ENCODE measurements at places on chromosomes 13 and 19. TPM values are rescaled to one million over a fixed set of nuclear protein-coding genes. Genes with fewer than 3 reads are reported as not detected.

GRCh38 chr13:71090990-71091389 is 776.0 kb downstream of the DACH1 start:
- H3K4me3 ChIP-seq, result no peak overlapping the region
- no peaks in the 10 kb centered on the region for H3K36me3 ChIP-seq
- DNase-seq, result no peak
- no peaks in the 10 kb centered on the region for H3K4me1 ChIP-seq
- H3K27me3 ChIP-seq, result no peaks in the 10 kb centered on the region

Gene CCDC169
- total RNA-seq, result 1.8 TPM

DNA sequence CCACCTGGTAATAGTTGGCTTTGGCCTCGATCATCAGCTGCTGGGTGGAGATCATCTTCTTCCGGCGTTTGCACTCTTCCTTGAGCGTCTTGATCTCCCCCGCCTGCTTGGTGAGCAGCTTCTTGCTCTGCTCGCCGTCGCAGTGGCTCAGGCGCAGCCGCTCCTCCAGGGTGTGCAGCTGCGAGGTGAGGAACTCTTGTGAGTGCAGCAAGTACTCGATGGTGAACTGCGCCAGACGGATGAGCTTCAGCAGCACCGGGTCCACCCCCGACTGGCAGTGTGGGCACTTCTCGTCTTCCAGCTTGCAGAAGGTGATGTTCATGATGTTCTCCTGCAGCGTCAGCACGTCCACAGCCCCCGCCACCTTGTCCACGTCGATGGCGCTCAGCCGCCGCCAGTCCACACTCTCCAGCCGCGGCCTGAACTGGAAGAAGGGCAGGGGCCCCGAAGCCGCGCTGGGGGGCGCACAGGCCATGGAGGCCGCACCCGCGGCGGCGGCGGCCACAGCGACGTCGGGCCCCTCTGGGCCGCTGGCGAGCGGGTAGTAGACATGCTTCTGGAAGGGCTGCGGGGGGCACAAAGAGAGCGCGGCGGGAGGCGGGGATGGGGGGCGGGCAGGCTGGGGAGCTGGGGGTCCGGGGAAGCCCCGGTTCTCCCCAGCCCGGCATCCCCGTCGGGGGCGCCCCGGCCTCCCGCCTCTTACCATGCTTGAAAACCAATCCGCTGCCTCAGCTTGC is 3.0 kb downstream of the DZIP1 start:
- peak overlapping the region; percentile 13 for H3K4me3 ChIP-seq
- no peaks in the 10 kb centered on the region for H3K27me3 ChIP-seq
- peaks cover 19% of the 10 kb centered on the region for H3K4me1 ChIP-seq
- no peak overlapping the region for H3K27ac ChIP-seq

DNA sequence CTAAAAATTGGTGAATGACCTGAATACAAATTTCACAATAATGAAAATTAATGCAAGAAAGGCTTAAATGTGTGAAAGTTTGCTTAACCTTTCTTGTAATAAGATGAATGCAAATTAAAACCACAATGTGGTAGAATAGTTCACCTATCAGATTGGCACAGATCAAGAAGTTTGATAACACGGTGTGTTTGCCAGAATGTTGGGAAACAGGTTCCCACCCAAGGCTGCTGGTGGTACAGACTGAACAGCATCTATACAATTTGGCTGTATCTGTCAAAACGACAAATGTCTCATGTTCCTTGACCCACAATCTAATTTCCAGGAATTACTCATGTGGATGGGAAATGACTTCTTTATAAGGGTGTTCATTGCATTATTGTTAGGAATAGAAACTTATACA is 8.6 kb upstream of the IRS2 start:
- H3K4me3 ChIP-seq, result no peak overlapping the region
- peaks cover 10% of the 10 kb centered on the region for H3K4me1 ChIP-seq

DNA sequence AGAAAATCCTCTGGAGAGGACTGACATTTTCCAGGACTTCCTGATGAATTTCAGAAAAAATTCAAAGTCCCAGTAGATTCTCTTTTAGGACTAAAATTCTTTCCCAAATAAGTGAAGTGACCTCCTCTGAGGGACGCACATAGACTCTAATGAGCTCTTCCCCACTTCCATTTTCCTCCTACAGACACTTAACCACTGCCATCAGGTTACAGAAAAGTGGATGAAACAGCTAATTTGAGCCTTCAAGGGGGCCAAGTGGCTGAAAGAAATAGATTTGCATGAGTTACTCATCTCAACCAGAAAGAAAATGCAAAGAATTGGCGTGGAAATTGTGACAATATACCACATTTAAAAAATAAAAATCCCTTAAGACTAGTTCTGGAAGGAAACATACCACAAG is 185.3 kb upstream of the EDNRB start:
- no peaks in the 10 kb centered on the region for H3K27me3 ChIP-seq
- no peaks in the 10 kb centered on the region for H3K4me1 ChIP-seq
- DNase-seq, result no peak
- H3K27ac ChIP-seq, result no peak overlapping the region
- no peaks in the 10 kb centered on the region for H3K36me3 ChIP-seq

Measured in adrenal gland (tissue), 19 donors.